Aorta (tissue), 5 donors: ENCODE measurements at places on chromosomes 6 and 20.

DNA sequence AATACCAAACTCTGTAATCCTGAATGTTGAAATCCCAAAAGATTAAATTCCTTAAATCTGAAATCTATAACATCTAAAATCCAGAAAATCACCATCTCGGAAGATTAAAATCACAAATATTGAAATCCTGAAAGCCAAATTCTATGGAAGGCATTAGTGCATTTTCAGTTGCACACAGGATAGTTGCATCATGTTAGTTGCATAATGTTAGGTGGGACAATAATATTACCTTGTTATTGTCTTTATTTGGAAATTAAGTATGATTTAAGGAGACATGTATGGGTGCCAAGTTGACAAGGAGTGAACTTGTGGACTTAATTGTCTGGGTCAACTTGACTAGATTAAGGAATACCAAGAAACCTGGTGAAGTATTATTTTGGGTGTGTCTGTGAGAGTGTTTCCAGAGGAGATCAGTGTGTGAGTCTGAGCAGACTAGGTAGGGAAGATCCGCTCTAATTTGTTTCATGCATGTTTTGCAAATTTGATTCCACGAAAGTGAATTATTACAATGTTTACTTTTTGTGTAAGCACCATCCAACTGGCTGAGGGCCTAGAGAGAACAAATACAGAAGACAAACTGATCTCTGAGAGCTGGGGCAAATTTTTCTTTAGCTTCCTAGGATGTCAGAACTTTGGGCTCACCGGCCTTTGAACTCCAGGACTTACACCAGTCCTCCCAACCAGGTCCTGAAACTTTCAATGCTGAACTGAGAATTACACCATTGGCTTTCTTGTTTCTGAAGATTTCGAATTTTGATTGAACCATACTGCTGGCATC, 545.1 kb upstream of the IRAK1BP1 start:
- no peak overlapping the region for H3K27ac ChIP-seq
- no peak for DNase-seq
- H3K4me1 ChIP-seq: no peaks in the 10 kb centered on the region
- H3K36me3 ChIP-seq: no peaks in the 10 kb centered on the region

- no peaks in the 10 kb centered on the region for H3K36me3 ChIP-seq
- H3K27me3 ChIP-seq: no peaks in the 10 kb centered on the region
- no peaks in the 10 kb centered on the region for H3K4me1 ChIP-seq
- no peak for DNase-seq
- no peak overlapping the region for H3K27ac ChIP-seq
Measured at GRCh38 chr6:44621846-44622245, 234.3 kb downstream of the CDC5L start.

DNA sequence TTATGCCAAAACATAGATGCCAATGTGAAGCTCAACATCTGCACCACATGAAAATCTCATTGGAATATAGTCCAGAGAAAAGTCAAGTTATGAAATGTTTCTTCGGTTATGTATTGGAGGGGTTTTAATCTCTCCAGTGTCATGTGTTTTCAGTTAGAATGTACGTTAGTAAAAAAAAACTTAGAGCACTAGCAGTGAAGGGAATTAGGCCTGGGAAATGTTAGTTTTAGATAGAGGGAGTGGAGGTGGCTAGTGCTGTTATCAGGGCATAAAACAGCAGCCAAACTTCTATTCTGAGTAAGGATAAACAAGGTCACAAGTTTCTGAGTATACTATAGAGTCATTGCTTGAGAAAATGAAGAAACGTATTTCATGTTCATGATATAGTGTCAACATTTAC, 42.9 kb downstream of the HDGFL1 start:
- no peaks in the 10 kb centered on the region for H3K36me3 ChIP-seq

DNA sequence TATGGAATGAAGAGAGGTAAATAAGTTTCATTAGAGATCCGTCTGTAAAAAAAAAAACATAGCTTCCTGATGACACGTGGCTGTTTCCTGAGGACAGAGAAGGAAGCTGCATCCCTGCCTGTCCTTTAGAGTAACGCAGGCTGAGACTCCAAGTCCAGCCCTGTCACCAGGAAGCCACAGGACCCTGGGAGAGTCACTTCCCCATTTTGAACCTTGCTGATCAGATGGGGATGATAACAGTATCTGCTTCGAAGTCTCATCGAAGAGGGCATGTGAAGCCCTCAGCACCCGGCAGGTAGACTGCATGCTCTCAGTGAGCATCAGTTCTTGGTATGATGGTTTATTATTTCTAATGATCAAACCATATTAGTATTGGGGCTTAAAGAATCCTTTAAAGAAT, 139.1 kb upstream of the KCNG1 start:
- no peaks in the 10 kb centered on the region for H3K4me1 ChIP-seq
- H3K27ac ChIP-seq: no peak overlapping the region
- H3K4me3 ChIP-seq: no peak overlapping the region
- H3K36me3 ChIP-seq: no peaks in the 10 kb centered on the region

- no peaks in the 10 kb centered on the region for H3K27me3 ChIP-seq
- no peak overlapping the region for H3K4me3 ChIP-seq
- no peak overlapping the region for H3K27ac ChIP-seq
- DNase-seq: no peak
- H3K36me3 ChIP-seq: no peaks in the 10 kb centered on the region
- H3K4me1 ChIP-seq: no peaks in the 10 kb centered on the region
Measured at GRCh38 chr20:51705400-51705799, 62.8 kb downstream of the ATP9A start.

GRCh38 chr6:4856785-4857184, 80.6 kb downstream of the CDYL start:
- no peaks in the 10 kb centered on the region for H3K27me3 ChIP-seq
- no peak for DNase-seq
- H3K4me3 ChIP-seq: no peak overlapping the region
- no peaks in the 10 kb centered on the region for H3K4me1 ChIP-seq
- no peak overlapping the region for H3K27ac ChIP-seq
- H3K36me3 ChIP-seq: no peaks in the 10 kb centered on the region

GRCh38 chr6:16800942-16801341, 39.7 kb upstream of the ATXN1 start:
- H3K27me3 ChIP-seq: no peaks in the 10 kb centered on the region
- H3K4me1 ChIP-seq: no peaks in the 10 kb centered on the region
- H3K36me3 ChIP-seq: no peaks in the 10 kb centered on the region
- no peak overlapping the region for H3K27ac ChIP-seq
- H3K4me3 ChIP-seq: no peak overlapping the region

DNA sequence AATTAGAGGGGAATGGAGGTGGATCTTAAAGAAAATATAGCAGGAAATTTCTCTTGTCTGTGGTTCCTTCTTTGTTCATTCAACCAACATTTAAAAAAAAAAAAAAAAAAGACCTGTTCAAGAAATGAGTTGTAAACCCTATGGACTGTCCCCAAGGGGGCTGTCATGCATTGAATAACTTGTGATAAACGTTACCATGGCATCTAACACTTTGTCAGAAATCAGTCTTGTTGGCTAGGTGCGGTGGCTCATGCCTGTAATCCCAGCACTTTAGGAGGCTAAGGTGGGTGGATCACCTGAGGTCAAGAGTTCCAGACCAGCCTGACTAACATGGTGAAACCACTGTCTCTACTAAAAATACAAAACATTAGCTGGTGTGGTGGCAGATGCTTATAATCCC, 381.7 kb downstream of the BCKDHB start:
- H3K36me3 ChIP-seq: no peaks in the 10 kb centered on the region
- DNase-seq: no peak
- H3K27me3 ChIP-seq: no peaks in the 10 kb centered on the region

- H3K36me3 ChIP-seq: no peaks in the 10 kb centered on the region
- H3K4me1 ChIP-seq: no peaks in the 10 kb centered on the region
- no peak for DNase-seq
Measured at GRCh38 chr6:11232770-11233626, 530 bp upstream of the NEDD9 start.

DNA sequence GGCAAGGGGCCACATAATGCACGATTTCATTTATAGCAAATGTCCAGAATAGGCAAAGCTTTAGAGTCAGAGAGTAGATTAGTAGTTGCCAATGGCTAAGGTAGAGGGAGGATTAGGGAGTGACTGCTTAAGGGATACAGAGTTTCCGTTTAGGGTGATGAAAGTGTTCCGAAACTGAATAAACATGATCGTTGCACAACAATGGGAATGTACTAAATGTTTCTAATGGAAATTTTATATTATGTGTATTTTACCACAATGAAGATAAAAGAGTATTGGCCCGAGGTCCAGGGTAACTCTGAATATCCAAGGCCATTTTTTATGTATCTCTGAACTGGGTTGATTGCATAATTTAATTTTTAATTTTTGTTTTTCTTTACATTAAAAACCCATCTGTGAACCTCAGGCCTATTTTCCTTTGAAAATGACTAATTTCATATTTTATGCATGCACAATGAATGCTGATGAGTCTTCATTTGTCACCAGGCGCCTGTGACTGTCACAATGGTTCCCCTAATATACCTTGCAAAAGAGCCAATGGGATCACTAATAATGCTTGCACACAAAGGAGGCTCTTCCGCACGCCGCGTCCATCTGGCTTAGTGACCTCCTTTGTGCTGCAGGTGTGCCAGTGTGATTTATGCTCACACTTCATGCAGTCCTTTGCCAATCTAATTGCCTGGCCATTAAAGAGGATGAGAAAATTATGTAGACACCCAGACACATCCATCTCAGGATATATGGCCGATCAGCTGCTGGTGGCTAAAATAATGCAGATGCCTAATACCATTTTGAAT, 612.5 kb downstream of the CDH26 start:
- no peaks in the 10 kb centered on the region for H3K27me3 ChIP-seq
- H3K4me1 ChIP-seq: no peaks in the 10 kb centered on the region
- no peak overlapping the region for H3K27ac ChIP-seq
- no peak for DNase-seq
- no peaks in the 10 kb centered on the region for H3K36me3 ChIP-seq

DNA sequence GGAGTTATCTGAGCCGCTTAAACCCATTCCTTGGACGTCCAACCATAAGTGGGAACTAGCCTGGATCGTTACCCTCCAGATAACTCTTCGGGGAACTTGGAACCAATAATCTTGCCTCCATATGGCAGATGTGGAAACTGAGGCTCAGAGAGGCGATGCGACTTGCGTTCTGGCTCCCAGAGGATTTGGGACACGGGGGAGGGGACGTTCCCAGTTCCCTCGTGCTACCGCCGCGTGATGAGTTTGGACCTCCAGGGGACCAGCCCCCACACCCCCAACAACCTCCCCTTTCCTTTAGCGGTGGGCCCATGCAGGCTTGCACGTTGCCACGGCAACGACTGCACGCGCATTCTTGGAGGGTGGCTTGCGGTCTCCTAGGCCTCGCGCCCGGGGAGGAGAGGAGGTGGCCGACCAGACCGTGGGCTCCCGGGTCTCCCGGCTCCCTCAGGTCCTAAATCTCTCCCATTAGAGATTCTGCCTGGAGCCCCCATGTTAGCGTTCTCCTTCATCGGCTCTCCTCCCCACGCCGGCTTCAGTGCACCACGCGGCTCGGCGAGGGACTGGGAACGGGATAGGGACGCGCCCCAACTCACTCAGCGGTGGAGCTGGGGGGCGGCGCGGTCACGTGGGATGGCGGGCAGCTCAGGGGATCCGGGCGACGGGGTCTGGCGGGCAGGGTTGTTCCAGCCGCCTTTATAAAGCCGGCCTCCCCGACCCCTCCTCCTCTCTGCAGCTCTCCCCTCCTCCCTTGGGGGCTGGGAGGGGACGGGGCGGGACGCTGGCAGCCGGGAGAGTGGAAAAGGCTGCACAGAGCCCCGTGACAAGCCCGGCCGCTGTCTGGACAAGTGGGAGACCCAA, at the start of gene PLTP:
Gene PLTP (minus strand): TSS at position 670 of the 858 bp plus-strand sequence. CDS start 703 bp downstream, outside the sequence.
- peak within 1 kb of the TSS; percentile 16 for H3K27ac ChIP-seq
- no peaks in the 10 kb centered on the region for H3K27me3 ChIP-seq
- DNase-seq: peak; percentile 92
- no peaks in the 10 kb centered on the region for H3K4me1 ChIP-seq

- no peaks in the 10 kb centered on the region for H3K4me1 ChIP-seq
- H3K27me3 ChIP-seq: no peaks in the 10 kb centered on the region
- no peak overlapping the region for H3K4me3 ChIP-seq
- H3K36me3 ChIP-seq: no peaks in the 10 kb centered on the region
- DNase-seq: peak; percentile 73
- peak overlapping the region; percentile 50 for H3K27ac ChIP-seq
Measured at GRCh38 chr20:17796091-17796563, 96.4 kb downstream of the BANF2 start.

DNA sequence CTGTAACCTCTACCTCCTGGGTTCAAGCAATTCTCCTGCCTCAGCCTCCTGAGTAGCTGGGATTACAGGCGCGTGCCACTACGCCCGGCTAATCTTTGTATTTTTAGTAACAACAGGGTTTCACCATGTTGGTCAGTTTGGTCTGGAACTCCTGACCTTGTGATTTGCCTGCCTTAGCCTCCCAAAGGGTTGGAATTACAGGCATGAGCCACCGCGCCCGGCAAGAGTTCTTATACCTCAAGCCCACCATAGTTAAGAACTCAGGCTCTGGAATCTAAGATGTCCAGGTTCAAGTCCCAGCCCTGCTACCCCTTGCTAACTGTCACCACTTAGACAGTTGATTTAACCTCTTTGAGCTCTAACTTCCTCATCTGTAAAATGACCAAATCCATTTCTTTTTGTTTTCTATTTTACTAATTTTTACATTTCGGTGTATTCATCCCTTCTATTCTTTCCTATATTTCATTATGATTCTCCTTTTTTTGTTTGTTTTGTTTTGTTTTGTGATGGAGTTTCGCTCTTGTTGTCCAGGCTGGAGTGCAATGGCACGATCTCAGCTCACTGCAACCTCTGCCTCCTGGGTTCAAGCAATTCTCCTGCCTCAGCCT, 104.8 kb upstream of the ZNF217 start:
- H3K4me3 ChIP-seq: no peak overlapping the region
- no peak for DNase-seq
- H3K36me3 ChIP-seq: no peaks in the 10 kb centered on the region
- no peaks in the 10 kb centered on the region for H3K27me3 ChIP-seq
- H3K4me1 ChIP-seq: no peaks in the 10 kb centered on the region
- H3K27ac ChIP-seq: no peak overlapping the region

- no peak for DNase-seq
- no peak overlapping the region for H3K27ac ChIP-seq
- H3K36me3 ChIP-seq: no peaks in the 10 kb centered on the region
- H3K4me3 ChIP-seq: no peak overlapping the region
- H3K27me3 ChIP-seq: no peaks in the 10 kb centered on the region
Measured at GRCh38 chr20:2729791-2730190, 37.2 kb downstream of the EBF4 start.

GRCh38 chr6:32664827-32665362, 1.6 kb downstream of the HLA-DQB1 start:
- no peak overlapping the region for H3K4me3 ChIP-seq
- H3K27ac ChIP-seq: no peak overlapping the region
- no peaks in the 10 kb centered on the region for H3K36me3 ChIP-seq

DNA sequence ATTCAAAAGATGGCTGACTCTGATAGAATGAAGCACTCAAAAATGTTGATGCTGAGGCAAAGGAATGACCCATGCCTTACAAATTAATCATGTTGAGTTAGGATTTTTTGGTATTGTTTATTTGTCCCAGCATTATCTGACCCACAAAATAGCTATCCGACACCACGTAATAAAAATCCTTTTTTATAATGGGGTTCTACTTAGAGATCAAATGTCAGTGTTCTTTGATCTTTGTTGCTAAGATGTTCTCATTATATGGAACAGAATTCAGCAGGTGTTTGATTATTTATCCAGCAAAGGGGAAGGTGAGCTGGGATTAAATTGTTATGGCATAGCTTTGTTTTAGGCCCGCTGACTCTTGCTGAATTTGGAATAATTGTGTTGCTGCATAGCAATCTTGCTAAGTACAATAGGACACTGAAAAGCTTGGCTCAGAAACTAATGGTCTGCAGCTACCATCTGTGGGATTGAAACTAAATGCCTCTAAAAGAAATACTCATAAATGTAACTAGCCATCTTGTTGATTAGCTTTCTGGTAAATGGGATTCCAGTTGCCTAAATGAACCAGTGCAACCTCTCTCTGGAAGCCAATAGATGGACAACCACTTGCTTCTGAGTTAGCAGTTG, 180.2 kb upstream of the HDAC2 start:
- H3K36me3 ChIP-seq: no peaks in the 10 kb centered on the region
- H3K27ac ChIP-seq: no peak overlapping the region
- no peak for DNase-seq
- H3K27me3 ChIP-seq: no peaks in the 10 kb centered on the region
